ENCODE measurements at places on chromosomes 11 and 22.

DNA sequence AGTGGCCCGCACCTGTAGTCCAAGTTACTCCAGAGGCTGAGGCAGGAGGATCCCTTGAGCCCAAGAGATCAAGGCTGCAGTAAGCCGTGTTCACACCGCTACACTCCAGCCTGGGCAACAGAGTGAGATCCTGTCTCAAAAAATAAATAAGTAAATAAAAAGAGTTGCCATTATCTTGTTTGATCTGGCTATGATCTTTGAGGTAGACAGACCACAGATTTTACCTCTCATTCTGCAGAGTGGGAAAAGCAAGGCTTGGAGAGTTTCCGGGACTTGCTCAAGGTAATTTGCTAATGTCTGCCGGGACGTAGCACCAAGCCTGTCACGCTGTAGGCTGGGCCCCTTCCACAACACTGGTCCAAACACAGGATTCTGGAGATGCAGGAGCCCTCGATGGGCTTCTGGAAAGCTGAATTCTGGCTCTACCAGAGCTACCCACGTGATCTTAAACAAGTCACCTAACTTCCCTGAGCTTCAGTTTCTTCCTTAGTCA, 6.8 kb downstream of the GRAP2 start:
- DNase-seq, result no peak

GRCh38 chr11:17148536-17148935, 59.2 kb downstream of the PIK3C2A start:
- no peak for DNase-seq

DNA sequence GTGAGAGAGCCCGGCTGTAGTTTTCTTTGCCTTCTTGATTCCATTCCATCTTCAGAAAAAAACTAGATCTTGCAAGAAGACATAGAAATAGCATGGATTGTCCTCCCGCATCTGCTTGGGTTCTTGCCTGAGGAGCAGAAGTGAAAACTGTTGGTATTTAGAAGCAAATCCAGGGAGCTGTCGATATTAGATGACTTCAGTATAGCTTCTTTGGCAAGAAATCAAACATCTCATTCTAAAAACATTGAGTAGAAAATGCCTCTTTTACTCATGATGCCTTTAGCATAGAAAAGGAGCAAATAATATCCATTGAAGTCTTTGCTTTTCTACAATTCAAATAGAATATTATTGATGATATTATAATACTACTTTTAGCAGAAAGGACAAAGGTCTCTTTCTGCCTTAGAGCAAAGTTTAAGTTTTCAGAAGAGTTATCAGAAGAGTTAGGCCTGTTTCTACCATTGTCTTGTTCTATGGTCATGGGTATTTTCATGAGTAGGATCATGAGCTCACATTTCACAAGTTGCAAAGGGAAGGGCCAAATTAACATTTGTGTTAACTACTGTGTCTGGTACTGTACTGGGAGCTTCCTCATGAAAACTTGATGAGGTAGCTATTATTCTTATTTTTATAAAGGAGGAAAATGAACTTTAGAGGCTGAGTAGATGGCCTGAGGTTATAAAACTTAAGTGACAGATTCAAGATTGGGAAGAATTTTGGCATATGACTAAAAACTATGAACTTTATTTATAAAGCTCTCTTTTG, 49.7 kb downstream of the EXT2 start:
- DNase-seq, result no peak

DNA sequence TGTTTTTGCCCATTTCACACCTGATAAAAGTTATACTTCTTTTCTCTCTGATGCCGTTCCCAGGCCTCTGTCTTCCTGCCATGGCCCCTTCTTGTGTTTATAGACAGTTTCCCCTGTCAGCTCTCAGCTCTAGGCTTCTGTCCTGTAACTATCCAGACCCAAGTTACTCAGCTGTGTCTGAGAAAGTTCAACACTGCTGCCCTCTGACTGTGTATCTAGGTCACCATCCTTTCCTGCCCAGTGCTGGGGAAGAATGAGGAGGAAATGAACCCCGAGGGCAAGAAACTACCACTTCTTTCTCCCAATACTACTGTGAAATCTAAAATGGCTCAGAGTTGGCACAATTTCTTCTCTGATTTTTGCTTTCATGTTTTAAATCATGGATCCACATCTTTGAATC, 29.6 kb downstream of the SNX19 start:
- DNase-seq, result no peak

DNA sequence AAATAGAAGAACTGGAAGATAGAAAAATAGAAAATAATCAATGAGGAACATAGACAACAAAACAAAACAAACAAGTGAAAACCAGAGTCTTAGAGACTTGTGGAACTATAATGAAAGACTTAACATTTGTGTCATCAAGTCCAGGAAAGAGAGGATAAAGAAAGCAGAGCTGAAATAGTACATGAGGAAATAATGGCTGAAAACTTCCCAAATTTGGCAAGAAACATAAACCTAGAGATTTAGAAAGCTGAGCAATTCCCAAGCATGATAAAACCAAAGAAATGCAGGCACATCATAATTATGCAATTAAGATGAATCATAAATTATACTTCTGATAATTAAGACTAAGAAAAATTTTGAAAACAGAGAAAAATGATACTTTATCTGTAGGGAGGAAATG, 614.5 kb downstream of the ETS1 start:
- DNase-seq, result no peak

- no peak for DNase-seq
Observed at GRCh38 chr11:71478528-71478840, 25.5 kb downstream of the NADSYN1 start.

- peak; percentile 71 for DNase-seq
Observed at GRCh38 chr22:17753401-17753989, 20.8 kb downstream of the BID start.

GRCh38 chr11:57406337-57406904, 16.0 kb upstream of the PRG2 start:
- DNase-seq, result peak; percentile 72
